RPMI8226 (cell line): ENCODE measurements at places on chromosomes 2 and 18.

GRCh38 chr2:168896783-168897182 is 4.3 kb upstream of the G6PC2 start:
- DNase-seq, result no peak

- no peak for DNase-seq
Observed at GRCh38 chr2:168286535-168286934, 39.1 kb upstream of the STK39 start.

DNA sequence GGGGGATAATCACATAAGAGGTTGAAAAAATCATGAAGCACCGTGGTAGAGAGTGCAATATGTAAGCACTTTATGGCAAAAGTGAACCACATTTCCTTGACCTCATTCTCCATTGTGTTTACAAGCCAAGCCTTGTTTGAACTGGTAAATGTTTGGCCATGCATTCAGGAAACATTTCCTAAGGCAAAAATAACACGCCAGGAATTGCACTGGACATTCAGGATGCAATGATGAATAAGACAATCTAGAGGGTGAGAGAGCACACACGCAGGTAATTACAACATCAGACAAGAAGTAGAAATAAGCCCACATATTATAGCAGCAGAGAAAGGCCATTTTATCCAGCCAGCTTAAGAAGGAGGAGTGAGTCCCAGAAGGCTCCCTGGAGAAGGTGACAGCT is 218.0 kb upstream of the OSR1 start:
- DNase-seq, result no peak

DNA sequence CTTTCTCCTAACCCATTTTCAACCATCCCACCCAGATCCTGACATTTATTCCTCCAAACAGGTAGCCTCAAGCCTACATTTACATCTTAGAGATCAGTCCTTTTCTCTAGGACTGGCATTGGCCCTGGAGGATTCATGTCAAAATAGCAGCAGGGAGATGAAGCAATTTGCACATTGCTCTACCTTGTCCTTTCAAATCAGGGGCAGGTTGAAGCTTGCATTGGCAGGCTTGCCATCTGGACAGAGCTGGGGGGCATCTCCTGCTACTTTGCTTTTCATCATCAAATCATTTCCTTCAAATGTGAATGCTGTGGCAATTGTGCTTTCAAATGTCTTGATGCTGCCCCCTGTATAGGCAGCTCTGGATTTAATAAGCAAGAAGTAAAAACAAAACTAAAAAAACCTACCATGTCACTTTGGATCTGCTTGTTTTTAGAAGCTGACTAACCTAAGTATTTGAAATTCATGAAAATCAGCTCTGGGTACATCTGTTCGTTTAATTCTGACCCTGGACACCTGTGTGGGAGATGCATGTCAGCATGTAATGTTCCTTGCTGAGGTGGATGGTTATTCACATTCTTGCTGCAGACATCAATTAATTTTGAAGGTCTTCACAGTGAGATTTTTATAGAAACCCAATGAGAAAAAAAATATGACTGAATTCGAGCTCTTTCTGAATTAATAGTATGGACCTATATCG is 47.9 kb downstream of the KIF5C start:
- DNase-seq, result no peak

DNA sequence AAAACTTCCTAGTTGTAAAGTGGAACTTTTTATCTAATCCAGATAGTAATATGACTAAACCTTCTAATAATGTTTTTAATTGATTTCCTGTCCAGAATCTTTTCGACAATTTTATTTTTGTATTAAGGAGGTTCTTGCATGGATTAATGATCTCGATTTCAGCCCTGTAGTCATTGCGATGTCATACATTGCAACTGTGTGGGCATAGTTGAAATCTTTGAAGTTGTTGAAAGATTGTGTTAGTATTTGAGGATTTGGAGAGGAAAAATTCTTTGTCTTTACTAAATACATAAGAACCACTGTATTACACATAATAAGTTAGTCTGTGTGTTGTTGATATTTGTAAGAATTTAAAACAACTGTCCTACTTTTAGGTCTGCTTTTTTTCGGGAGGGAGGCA is 31.1 kb downstream of the ACSL3 start:
- no peak for DNase-seq

DNA sequence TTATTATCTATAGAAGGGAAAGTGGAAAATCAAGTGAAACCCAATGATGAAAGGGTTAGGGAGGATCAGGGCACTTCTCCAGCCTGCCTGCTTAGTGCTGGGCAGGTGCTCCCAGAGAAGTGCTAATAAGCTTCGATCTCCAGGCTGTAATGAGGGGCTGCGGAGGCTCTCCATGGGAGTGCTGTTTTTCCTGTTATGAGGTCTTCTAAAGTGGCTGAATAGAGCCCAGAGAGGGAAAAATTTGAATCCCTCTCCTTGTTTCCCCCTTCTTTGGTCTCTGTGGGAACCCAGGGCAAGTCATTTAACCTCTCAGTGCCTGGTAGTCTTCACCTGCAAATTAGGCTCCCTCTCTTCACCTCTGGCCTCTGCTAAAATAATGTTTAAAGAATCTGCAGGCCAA is 351.7 kb upstream of the DCC start:
- DNase-seq, result no peak

DNA sequence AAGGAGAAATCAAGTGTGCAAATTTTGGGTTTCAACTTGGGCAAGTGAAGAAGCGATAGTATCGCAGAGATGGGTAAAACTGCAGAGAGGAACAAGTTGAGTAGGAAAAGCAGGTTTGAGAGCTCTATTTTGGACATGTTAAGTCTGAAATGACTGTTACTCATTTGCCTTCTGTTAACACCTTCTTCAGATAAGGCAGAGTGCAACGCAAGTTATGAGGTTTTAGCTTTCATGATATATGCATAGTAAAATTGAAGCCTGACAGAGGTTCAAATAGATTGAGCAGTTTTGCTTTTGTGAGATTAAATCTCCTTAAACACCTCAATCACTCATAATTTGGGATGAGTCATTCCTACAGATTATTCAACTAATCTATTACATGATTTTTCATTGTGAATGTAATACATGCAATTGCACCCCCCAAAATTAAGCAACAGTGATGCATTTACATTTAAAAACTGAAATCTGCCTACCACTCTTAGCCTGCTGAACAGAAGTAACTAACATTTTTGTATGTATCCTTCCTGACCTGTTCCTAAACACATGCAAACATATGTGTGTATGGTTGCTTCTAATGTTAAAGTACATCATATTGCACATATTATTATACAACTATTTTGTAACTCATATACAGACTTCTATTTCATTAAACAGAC is 575.4 kb downstream of the ARHGAP15 start:
- no peak for DNase-seq

DNA sequence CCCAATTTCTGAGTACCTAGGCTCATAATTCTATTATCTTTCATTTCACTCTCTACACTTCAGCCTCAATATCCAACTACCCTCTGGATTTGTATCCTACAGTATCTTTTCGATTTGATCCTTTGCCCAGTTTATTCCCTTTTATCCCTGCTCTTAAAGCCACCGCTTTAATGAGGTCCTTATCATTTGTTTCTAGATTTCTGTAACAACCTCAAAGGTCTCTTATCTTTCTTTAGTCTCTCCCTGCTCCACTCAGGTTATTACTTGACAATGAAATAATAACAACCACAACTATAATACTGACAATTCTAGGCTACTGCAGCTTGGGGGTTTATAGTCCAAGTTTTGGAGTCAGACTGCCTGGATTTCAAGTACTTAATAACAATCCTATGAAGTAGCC is 25.9 kb upstream of the ASNSD1 start:
- no peak for DNase-seq

GRCh38 chr2:181563101-181563692 is 93.7 kb downstream of the CERKL start:
- no peak for DNase-seq

DNA sequence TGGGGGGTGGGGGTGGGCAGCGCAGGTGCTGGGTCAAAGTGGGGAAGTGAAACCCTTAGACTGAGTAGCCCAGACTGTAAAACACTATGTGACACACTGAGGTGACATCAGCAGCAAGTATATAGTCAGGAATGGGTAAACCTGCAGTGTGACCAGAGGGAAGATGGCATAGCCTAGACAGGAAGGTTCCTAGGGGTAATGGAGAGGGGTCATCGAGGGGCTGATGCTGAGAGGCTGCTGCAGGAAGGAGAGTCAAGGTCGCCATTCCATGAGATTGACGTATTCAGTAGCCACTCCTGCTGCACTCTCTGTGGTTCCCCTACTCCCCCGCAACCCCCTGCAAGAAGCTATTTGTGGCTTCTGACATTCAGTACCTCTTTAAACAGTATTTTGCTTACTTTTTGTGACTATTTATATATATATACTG is 111.7 kb downstream of the CHST9 start:
- DNase-seq, result peak; percentile 88

GRCh38 chr2:237456200-237456843 is 30.7 kb upstream of the MLPH start:
- DNase-seq, result no peak

DNA sequence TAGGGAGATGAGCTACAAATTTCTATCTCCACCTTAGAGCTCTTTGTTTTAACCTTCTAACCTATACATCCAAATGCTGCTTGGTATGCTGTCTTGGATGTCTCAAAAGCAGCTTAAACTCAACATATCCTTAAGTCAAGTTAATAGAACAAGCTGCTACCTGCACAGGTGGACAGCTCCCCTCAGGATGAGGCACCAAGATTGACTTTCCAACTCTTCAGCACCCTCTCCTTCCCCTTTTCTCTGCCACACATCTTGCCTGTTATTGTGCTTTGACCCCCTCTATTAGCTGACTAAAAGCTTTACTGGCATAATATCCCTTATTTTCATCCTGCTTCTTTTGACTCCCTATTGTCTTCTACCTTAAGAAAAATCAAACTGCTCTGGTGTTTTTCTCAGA is 448.1 kb upstream of the MEX3C start:
- DNase-seq, result no peak

DNA sequence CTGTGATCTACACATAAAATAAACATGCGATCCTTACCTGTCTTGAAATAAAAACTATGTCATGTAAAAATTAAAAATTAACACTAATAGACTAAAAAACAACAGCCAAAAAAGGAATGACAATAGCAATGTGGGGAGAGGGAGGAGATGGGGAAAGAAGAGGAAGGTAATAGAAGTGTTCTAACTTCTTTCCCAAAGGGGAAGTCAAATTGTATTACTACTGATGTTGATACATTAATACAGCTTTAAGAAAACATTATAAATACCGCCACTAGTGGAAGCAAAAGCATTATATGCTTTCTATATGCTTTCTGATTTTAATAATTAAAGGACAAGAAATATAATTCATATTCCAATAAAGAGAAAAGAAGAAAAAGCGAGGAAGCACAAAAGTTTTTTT is 22.2 kb downstream of the ZNF516 start:
- DNase-seq, result no peak

DNA sequence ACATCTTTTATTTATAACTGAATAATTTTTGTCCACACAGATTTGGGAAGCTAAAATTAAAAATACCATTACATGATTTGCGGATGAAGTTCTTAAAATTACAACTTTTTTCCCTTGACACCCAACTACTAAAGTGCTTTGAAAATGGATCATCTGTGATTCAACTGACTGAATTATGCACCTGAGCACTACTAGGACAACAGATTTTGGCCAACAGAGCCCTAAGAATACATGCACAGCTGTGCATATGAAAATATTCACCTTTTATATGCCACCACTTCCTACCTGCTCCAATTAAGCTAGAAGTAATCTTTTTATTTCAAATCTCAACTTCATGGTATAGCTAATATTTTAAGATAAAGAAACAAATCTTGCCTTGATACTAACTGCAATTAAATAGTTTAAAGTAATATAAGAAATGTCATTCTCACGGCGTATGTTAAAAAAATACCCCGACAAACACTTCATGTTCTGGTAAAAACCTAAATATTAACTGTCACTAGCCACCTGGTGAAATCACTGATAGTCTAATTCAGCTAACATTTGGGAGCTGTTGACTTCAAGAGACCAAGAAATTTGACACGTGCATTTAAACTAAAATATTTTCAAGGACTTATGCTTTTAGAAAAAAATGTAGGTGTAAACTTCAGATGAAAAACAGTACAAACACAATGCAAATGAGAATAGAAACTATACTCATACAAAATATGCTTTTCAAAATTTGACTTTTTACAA is 153.7 kb downstream of the SRBD1 start:
- DNase-seq, result no peak

DNA sequence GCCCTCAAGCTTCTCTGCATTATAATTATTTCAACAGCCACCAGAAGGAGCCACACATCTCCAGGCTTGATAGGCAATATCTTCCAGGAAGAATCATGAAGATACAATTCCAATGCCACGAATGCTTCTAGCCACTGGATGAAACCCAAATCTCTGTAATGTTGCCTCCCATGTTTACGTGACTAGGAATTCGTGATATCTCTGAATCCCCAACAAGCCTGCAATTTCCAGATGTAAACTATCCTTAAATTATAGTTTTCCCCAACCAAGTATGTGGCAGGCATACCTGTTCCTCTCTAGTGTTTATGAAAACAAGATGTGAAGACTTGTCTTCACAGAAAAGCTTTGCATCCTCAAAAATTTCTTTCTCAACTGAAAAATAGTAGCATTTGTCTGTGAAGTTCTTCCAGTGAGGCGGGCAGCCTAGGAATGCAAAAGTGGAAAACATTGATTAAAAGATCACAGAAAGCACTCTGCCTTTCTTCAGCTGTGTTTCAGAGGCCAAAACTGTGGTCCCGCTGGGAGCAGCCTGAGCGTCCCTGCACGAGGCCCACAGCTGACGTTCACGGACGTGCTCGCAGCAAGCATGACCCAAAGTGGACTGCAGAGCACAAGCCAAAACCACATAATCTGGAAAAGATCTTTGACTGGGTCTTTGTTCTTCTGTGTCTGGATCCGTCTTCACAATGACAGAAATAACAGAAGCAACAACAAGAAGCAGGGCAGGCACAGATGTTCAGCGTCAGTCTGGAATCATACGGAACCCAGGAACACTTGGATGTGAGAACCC is 65.1 kb upstream of the THOC1 start:
- no peak for DNase-seq

GRCh38 chr2:4515871-4516761 is 812.7 kb downstream of the DCDC2C start:
- no peak for DNase-seq

- DNase-seq, result no peak
Observed at GRCh38 chr2:47346107-47346506, 56.8 kb upstream of the MSH2 start.

GRCh38 chr2:239028253-239028619 is 180.4 kb downstream of the TWIST2 start:
- DNase-seq, result no peak

DNA sequence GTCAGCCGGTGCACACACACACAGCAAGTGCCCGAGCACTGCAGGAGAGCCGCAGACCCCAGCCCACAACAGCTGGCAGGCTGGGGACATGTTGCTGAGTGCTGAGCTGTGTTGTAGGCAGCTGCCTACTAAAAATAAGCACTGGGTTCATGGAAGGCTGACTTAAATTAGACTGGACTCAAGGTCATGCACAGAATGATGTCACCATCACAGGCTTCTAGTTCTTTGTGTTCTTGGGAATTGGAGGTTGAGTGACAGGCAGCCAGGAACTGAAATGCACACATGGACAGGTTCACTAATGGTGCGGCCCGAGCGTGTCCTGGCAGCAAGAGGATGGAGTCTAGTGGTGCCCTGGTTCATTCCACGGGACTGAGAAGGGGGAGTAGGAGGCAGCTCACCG is 71.3 kb downstream of the VWA3B start:
- DNase-seq, result no peak
